ENCODE measurements at places on chromosomes 6 and 20. TPM values are rescaled to one million over a fixed set of nuclear protein-coding genes. Genes with fewer than 3 reads are reported as not detected.
A peak's percentile ranks its signal among the peaks of the same experiment; 100 is the strongest.

The TRIM40 gene
- not detected for total RNA-seq

The GTSF1L gene
- not detected for total RNA-seq

The OLIG3 gene
- total RNA-seq, result not detected

The YIPF3 gene
- 210 TPM for total RNA-seq

- no peak for DNase-seq
These were observed 571 bp upstream of the FOXC1 start for GRCh38 chr6:1609041-1609647.

DNA sequence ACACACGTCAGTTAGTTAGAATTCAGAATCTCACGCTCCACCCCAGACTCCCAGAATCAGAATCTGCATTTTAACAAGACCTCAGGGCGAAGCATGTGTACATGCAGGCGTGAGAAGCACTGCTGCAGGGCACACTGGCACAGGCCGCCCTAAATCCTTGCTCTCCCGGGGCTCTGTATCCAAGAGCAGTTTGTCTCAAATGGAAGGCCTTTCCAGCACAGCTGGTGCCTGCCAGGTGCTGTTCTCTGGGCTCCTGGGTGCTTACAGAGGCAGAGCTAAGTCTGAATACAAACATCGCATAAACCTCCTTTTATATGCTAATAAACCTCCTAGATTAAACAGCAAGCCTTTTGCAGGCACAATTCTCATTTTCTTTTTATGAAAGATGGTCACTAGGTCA lies 119.1 kb upstream of the CD93 start:
- no peak for DNase-seq

DNA sequence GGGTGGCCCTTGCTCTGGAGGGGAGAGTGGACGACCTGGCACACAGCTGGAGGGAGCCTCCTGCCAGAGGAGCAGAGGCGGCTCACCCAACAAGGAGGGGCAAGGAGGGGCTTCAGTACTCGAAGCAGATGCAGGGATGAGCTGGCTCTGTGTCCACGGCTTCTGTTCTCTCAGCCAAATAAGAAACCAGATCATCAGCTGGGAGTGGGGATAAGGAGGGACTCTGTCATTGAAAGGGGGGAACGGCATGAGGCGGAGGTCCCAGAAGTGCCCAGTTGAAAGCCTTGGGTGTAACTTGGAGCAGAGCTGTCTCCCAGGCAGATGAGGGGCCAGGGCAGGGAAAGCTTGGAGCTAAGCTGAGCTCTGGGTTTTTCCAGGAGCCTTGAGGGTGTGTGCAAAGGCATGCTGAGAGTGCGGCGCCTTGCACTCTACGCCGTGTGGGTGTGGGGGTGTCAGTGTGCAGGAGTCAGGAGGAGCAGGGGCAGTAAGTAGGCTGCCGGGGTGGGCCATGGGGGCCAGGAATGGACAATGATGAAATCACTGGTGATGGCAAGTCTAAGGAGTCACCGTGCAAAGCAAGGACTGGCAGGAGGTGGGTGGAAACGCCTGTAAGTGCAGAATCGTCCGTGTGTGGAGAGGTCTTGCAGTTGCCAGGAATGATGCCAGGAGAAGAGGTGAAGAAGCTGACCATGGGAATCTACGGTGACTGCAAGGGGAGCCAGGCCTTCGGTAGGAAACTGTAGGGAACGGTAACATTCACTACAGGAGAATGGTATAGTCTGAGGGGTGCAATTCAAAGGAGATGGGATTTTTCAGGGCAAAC lies 85.4 kb upstream of the FOXQ1 start:
- no peak for DNase-seq

GRCh38 chr6:31826793-31827285 lies 699 bp upstream of the HSPA1B start:
- peak; percentile 85 for DNase-seq

- peak; percentile 75 for DNase-seq
These were observed 94.0 kb upstream of the HIVEP1 start for GRCh38 chr6:11917951-11918738.

DNA sequence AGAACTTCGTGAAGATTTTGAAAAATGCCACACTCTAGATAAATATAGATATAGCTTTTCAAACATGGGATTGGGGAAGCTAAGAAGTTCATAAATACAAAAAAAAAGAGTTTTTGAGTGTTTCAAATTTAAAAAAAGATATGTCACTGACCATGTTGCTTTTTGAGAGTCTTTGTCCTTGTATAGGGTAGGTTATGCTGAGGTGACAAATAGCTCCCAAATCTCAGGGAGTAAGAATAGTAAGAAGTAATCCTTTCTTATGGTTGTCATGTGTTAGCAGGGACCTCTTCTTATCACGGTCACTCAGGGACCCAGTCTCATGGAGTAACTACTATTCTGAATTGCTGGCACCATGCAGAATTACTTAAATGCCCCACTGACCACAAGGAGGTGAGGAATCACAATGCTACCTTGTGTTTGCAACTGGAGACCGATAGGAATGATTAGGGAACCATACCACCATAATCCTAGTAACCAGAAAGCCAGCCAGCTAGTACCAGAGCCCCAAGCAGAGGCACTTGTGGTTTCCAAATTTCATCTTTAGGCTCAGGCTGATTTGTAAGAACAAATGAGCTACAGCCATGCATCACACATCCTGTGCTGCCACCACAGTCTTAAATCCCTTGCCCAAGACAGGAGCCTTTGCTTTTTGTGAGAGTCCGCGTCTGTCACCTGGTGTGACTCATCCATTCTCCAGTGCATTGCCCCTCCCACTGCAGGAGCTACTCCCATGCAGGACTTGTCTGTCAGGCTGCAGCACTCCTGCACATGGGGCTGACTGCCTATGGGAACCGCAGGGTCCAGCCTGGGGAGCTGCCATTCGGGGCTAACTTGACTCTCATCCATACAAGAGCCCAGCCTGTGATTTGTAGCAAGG lies 42.4 kb upstream of the ADGRF4 start:
- DNase-seq, result peak; percentile 80

DNA sequence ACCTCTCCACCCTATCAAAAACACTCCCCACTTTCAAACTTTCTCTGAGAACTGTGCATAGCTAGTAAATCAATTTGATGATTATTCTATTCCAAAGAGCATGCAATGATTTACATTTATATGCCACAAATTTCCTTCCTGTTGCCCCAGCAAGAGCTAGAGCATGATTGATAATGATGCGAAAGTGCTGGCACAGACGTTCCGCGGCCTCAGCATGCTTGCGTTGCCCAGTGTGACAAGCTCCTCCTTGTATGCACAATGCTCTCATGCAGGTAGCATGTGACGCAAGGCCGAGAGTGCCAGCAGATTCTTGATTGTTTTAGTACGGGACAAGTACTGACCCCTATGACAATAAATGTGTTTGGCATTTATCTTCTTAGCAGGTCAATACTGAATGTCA lies 696.3 kb upstream of the SLC35B3 start:
- no peak for DNase-seq

Data from H4 (cell line).